ENCODE measurements at places on chromosomes 1 and 21.

- no peak for DNase-seq
Observed at GRCh38 chr1:42765269-42765668, 1.6 kb downstream of the P3H1 start.

GRCh38 chr1:215526846-215527151, 40.3 kb upstream of the KCTD3 start:
- DNase-seq: no peak

- DNase-seq: no peak
Observed at GRCh38 chr1:13775459-13775858, 75.5 kb downstream of the PRDM2 start.

GRCh38 chr1:200628223-200628881, 7.8 kb upstream of the KIF14 start:
- DNase-seq: no peak

DNA sequence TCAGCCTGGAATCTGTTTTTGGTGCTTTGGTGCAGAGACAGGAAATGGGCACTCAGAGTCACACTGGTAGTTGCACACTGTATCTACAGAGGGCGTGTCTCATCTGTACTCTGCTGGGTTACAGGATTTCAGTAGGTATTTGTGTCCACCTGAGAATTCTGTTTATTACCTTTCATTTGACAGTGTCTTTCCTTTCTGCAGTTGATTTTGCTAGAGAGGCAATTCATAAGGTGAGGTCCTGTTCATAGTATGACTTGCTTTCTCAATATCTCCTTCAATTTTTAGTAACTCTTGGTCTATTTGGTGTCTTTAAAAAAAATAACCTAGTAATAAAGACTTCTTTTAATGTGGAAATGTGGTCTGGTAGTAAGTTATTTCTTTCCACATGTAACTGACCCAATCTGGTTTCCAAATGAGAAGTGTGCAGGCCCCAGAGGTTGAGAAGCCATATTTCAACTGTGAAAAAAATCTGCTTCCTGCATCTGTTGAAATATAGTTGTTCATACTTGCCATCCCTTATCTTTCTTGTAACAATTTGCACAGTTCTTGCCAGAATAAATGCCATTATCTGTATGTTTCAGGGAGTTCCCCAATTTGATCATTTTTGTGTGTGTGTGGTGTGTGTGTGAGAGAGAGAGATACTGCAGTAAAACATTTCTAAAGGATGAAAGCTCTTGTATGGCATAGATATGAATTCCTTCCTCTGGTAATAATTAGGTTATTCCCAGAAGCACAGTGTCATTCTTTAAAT, 78.4 kb upstream of the DNAJC6 start:
- no peak for DNase-seq

DNA sequence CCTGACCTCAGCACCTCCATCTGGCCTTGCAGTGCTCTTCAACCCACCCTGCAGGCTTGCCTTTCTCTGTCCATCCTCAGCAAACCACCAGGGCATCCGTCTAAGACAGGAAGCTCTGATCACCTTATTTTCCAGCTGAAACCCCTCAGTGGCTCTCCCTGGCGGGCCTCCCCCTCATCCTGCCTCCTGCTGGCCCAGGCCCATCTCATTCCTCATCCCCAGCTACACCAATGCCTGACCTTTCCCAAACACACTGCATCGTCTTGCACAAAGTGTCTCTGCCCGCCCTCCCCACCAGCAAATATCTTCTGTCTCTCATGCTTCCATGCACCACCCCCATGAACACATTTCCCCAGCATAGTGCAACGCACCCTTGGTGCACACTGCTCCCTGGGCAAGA, 205.0 kb downstream of the TOMM20 start:
- DNase-seq: no peak

DNA sequence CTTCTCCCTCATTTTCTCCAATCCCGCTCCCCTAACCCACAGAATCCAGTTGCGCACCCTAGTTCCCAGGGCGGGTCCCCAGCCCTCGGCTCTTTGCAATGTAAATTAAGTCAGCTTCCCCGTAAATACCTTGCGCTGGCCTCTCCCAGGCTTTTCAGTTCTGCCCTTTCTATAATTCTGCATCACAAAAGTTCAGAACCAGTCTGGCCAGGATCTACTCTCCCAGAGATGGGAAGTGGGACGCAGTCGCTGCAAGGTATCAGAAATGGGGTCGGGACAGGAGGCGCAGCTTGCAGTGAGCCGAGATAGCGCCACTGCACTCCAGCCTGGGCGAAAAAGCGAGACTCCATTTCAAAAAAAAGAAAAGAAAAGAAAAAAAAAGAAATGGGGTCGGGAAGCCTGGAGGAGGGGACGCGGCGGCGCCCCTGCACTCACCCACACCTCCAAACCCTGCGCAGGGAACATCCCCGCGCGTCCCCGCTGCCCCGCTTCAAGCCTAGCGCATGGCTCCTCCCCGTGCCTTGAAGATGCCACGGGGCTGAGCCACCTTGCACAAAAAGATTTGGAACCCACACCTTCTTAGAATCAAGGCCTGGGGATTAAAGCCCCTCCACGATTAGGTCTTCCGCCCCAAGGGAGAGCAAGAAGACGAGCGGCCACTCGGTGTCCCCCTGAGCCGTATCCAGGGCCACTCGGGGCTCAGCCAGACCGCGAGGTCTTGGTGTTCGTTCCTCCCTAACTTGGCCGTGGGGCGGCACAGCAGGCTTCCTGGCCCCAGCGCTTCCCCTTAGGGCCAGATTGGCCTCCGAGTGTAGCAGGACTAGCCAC, 27.2 kb upstream of the ITLN2 start:
- DNase-seq: no peak

GRCh38 chr1:234730770-234731568, 121.0 kb upstream of the IRF2BP2 start:
- DNase-seq: no peak

DNA sequence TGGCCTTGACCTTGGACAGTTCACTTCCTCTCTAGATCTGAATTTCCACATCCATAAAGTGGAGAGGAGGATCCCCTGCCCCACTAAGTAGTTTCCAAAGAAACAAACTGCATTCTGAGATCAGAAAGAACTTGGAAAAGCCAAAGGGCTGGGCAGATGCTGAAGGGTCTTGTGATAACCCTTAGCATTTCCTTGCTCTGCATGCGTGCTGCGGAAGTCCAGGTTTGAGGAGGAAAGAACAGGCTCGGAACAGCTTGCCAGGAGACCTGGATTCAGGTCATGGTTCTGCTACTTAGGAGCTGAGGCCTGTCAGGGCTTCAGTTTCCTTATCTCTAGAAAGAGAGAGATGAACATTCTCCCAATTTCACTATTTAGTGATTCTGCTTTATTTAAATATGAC, 27.2 kb downstream of the IGFN1 start:
- DNase-seq: no peak

DNA sequence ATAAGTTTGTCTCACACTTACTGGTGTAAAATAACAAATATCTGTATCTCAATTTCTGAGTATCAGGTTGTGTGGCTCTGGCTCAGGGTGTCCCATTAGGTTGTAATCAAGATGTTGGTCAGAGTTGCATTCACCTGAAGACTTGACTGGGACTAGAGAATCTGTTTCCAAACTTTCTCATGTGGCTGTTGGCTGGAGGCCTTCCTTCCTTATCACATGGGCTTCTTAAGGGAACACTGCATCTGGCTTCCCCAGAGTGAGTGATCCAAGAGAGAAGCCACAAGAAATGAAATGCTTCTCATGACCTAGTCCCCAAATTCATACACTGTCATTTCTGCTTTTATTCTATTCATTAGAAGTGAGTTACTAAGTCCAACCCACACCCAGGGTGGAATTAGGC, 568.4 kb upstream of the CAMK1G start:
- DNase-seq: no peak

- DNase-seq: no peak
Observed at GRCh38 chr21:46254208-46254975, 25.8 kb upstream of the LSS start.

- peak; percentile 41 for DNase-seq
Observed at GRCh38 chr1:151537112-151537511, 3.0 kb upstream of the TUFT1 start.

- no peak for DNase-seq
Observed at GRCh38 chr1:28200234-28200873, 23.9 kb upstream of the PTAFR start.

DNA sequence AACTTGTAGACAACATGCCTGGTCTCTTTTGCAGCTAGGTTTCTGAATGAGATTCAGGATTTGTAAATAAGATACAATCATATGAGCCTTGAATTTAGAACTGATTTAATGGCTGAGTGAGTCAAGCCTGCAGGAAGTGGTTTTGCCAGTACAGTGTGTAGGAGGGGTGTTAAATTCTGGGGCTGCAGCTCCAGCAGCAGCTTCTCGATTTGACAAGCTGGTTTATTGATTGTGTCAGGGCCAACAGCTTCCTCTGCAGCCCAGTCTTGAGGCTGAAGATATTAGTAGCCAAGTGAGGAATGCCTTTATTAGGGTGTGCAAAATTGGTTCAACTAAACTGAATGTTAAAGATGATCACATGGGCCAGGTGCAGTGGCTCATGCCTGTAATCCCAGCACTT, 11.5 kb upstream of the PLA2G5 start:
- no peak for DNase-seq

DNA sequence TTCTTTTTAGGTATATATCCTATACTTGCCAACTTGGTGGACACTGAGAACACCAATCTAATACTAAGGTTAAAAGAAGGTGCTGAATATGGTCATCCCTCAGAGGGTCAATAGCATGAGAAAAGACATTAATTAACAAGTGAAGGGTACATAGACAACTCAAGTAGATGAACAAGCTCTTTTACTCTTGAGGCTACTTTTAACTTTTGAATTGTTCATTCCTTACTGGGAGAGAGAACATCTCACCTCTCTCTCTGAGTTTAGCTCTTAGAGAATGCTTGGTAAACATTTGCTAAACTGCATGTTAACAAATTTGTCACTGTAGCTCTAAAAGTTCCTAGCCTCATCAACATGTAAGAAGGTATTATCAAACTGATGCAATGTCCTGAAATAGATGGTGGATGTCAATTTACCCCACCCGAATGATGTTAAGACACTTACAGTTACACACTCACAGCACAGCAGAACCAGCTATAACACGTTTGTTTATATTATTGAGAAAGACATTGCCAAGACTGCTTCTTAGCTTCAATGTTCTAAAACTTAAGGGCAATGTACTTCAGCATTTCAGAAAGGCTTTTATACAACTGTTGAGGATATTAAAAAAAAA, 35.9 kb downstream of the HEATR1 start:
- DNase-seq: peak; percentile 100

DNA sequence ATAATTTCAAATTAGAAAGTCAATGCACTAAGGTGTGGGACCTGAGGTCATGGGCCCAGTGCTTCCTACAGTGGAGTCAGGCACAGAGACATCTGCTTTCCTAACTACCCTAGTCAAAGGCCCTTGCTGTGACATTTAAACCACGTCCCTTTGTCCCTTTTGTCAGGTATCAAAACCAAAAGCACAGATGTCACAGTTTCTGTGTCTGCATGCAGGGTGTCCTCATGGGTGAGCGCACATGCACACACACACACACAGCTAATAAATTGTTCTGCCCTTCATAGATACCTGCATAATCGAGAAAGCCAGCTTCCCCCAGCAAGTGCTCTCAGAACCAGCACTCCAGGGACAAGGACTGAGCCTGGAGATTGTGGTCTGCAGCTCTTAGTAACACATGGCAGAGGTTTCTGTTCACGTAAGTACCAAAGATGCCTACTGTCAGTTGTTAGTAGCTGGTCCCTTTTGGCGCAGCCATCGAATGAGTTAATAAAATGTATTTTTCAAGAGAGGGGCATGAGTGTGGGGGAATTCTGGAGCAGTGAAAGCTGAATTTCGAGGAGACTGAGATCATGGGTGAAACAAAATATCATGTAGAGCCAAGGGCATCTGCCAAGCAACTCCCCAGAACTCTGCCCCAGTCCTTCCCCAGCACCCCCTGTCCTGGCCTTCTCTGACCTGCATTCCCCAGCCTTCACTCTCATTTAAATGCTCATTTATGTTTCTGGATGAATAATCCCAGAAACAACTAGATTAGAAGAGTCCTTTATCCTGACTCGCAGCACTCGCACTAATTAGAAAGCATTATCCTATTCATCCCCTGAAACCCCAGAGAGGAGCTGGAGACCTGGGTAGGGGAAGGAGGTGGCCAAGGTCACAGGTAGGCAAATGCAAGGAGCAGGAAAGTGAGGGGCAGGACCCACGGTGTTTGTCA, 25.5 kb downstream of the TNR start:
- DNase-seq: no peak

- no peak for DNase-seq
Observed at GRCh38 chr1:149883598-149884247, 15.6 kb upstream of the BOLA1 start.

GRCh38 chr1:167483790-167484189, 34.5 kb downstream of the CD247 start:
- no peak for DNase-seq

DNA sequence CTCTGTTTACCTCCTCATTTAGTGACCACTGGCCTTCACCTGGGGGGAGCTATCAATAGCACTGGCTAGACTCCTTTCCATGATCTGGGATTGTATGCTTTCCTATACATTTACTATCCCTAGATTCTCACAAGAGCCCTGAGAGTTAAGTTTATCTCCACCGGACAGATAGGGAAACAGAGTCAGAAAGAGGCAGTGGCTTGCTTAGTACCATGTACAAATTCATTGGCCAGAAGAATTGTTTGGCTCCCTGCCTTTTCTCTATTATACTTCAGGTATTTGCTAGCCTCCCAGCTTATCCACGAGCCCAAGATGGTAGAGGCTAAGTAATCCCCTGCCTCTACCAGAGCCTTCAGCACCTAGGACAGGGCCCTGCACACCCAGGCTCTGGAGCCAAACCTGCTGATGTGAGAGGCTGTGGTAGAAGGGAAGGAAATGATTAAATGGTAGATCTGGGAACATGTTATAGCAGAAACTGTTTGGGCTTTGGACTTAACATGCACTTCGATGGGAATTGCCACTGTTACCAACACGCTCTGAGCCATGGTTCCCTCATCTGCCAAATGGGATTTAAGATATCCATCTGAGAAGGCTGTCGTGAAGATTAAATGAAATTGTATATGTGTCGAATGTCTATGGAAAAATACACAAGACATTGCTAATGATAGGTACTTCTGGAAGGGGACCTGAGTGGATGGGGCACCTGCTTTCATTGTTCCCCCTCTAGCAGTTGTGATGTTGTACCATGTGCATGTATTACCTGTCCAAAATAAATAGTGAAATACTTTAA, 3.1 kb upstream of the BLACAT1 start:
- peak; percentile 54 for DNase-seq

- no peak for DNase-seq
Observed at GRCh38 chr1:200090252-200091159, 63.0 kb downstream of the NR5A2 start.

DNA sequence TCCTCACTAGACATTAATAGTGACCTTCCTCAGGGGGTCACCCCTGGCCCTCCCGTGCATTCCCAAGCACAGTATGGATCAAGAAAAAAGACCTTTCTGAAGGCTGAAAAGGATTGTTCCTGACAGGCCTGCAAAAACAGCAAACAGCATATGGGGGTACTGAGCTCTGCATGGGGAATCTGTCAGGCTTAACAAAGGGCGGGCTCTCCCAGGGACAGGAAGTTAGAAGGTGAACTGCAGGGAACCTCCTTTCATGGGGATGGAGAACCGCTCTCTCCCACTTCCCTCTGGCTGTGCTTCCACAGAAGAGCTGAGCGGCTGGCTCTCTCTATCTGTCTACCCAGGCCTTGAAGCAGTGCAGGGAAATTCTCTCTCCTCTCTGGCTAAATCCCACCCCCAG, 91.7 kb downstream of the DTL start:
- DNase-seq: no peak

Measured in NCI-H460 (cell line).